NCI-H446 (cell line): ENCODE measurements at places on chromosomes 2 and 18.

- DNase-seq = no peak
Measured at GRCh38 chr2:110886826-110887573, 154.6 kb downstream of the ACOXL start.

GRCh38 chr2:216497382-216498069, 1.1 kb upstream of the RPL37A start:
- no peak for DNase-seq

- no peak for DNase-seq
Measured at GRCh38 chr2:20637147-20637546, 13.8 kb downstream of the HS1BP3 start.

DNA sequence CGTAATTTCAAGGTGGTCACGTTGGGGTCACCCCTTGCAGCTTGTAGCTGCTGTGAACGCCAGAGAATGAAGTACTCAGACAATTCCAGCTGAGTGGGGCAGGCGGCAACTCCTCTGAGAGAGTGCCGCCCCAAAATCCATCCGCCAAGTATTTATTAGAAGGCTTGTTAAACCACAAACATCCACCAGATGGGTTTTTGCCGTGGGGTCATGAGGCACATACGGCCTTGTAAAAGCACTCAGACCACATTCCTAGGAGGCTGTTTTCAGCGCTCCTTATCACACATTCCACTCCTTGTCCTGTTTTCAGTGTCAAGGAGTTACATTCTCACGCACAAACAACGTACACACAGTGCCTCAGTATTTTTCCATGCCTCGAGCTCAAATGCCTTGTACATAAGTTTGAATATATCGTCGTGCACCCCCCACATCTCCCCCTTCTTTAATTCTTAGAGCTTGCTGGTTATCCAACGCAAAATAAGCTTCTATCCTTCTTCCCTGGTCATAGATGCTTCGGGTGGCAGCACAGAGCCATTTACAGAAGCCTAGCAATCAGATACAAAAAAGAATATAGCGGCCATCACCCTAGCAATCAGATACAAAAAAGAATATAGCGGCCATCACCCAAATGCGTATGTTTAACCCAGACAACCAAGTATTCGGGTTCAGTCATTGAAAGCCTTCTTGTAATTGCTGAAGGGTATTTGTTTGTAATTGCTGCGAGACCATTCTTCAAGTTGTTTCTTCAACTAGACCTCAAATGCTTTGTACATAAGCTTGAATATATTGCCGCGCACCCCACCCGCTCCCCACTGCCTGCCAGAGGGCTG, 7.3 kb downstream of the ALPP start:
- no peak for DNase-seq

GRCh38 chr18:61545281-61546245, 212.3 kb downstream of the CDH20 start:
- peak; percentile 82 for DNase-seq

- DNase-seq = no peak
Measured at GRCh38 chr2:146278881-146279280, 1565.9 kb upstream of the ACVR2A start.

DNA sequence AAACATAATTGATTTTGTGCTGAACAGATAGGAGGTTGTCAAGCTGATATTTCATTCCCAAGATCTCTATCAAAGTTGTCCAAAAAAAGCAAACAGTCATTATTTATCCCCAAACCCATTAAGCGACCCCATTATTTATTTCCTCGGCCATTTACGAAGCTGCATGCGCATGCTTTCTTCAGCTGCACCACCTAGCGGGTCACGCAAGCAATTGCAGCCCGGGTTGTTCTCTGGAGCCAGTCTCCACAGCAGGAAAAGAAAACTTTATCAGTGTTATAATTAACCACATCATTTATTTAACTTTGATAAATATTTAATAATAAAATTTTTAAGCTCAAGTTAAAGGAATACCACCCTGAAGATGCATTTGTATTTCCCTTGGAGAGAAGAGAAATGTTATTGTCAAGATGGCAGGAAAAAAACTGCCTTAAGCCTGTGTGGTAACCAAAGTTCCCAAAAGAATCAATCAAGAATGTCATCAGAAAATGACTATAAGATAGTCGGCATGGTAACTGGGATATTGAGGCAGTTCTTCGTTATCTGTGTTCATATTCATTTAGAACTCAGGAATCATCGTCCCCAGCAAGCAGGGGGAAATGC, 304.7 kb downstream of the FBXO15 start:
- no peak for DNase-seq

GRCh38 chr2:27071990-27072830, 756 bp upstream of the OST4 start:
- DNase-seq = peak; percentile 23
